ENCODE measurements at places on chromosomes 2 and 18. TPM values are rescaled to one million over a fixed set of nuclear protein-coding genes. Genes with fewer than 3 reads are reported as not detected.

- peak; percentile 6 for DNase-seq
These were observed 79.5 kb downstream of the INPP4A start for GRCh38 chr2:98524168-98524567.

DNA sequence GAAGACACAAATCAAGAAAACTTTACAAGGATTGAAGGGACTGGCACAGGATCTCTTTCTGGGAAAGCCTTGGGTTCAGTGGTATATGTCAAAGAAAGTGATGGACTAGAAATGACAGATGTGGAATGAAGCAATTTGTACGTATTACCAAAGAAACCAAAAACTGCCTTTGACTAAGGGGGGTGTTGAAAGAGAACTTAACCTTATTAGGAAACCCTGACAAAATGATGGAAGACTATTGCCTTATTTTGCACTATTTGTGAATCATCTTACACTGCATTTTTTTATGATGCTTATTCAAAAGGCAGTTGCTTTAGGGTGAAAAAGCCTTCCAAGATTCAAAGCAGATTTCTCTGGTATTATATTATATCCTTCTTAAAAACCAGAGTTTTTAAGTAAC, 4.0 kb downstream of the TSGA10 start:
- DNase-seq, result no peak

- DNase-seq, result no peak
These were observed 152.1 kb upstream of the ITGA6 start for GRCh38 chr2:172275239-172275638.

DNA sequence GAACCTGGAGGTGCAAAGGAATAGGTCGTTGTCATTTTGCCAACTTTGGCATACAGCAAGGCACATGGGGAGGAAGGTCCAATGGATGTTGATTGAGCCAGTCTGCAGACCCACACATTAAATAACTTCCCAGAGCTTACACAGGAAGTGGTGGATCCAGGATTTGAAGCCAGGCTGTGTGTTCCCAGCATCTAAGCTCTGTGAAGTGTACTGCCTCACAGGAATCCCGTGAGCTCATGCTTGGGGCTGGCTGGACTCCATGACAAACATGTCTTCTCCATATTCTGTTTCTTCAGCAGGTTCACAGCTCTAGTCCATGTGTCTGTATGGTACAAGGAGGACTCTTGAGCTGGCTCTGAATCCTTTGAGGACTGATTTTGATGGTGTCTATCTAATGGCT, 63.9 kb downstream of the KLHL29 start:
- no peak for DNase-seq

GRCh38 chr2:150677551-150677950, 190.1 kb upstream of the RND3 start:
- DNase-seq, result no peak

Gene SPEG
- total RNA-seq, result 30.7 TPM

GRCh38 chr2:43226955-43227829, 786 bp upstream of the ZFP36L2 start:
- DNase-seq, result peak; percentile 82

- DNase-seq, result no peak
These were observed 97.9 kb upstream of the RND3 start for GRCh38 chr2:150585221-150585971.

Gene IAH1
- 46.8 TPM for total RNA-seq

DNA sequence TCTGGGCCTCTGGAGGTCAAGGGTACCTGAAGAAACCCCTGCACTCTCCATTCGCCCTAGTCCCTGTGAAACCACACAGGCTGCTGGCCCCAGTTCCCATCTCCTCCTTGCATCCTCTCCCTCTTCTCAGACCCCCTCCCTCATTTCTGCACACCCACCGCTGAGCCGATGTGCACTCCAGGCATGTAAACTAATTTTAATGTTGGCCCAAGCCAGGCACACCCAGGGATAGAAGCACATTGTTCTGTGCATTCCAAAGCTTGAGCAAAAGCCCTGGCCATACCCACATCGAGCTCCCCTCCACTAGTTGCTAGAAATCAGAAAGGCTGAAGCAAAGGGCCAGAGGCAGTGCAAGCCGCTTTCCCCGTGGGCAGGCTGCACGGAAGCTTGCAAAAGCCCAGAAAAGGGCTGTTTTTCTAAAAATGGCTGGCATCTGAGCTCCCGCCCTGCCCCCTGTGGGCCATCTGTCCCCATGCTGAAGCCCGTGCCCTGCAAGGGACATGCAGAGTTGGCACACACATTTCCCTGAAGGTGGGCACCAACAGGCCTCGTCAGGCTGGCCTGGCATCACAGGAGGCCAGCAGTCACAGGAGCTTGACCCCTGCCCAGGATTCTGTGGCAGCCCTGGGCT, 181.6 kb downstream of the SMAD7 start:
- DNase-seq, result no peak

DNA sequence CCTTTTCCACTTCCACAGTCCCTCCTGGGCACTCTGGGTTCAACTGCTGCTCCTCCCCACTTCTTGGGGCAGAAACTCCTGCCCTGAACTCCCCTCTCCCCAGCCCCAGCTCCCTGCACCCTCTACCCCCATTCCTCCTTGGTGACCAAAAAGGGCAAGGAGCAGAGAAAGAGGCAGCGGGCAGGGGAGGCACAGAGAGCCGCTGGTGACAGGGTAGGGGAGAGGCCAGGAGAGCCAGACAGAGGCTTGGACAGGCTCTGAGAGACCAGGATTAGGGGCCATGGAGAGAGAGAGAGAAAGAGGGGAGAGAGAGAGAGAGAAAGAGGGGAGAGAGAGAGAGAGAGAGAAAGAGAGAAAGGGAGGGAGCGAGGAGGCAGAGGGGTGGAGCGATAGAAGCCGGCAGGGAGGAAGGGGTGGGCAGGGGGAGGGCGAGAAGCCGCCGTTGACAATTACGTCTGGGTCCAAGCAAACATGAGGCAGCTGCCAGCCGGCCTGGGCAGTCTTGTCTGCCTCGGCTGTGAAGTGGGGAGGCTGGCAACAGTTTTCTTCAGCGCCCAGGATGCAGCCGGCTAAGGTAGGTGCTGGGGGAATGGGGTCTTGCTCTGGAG, at the start of gene KCNIP3:
Gene KCNIP3 (plus strand): TSS at position 468 of the 608 bp plus-strand sequence. CDS start 92 bp downstream, at position 560.
- peak; percentile 51 for DNase-seq

Gene TRAK2
- 10.1 TPM for total RNA-seq

Gene CIB4
- total RNA-seq, result not detected

Gene LOXHD1
- not detected for total RNA-seq

Gene SGO2
- total RNA-seq, result 25.6 TPM

DNA sequence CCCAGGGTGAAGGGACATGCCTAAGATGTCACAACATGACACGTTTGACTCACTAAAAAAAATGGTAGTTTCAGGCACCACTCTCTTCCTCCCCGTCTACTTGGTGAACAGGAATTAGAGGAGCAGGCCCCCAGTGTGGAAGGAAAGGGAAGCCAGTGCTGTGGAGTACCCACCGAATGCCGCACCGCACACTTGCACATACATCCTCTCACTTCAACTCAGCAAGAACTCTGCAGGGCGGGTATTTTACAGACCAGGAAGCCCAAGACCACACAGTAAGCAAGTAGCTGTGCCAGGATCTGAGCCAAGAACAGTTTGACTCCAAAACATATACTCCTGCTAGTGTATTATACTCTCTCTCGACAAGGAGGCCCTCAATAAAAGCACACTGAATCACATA, 69.8 kb downstream of the BCL2 start:
- no peak for DNase-seq

Gene CRYBA2
- total RNA-seq, result 6.4 TPM

- DNase-seq, result no peak
These were observed 21.1 kb downstream of the TMEM182 start for GRCh38 chr2:102782933-102783332.

DNA sequence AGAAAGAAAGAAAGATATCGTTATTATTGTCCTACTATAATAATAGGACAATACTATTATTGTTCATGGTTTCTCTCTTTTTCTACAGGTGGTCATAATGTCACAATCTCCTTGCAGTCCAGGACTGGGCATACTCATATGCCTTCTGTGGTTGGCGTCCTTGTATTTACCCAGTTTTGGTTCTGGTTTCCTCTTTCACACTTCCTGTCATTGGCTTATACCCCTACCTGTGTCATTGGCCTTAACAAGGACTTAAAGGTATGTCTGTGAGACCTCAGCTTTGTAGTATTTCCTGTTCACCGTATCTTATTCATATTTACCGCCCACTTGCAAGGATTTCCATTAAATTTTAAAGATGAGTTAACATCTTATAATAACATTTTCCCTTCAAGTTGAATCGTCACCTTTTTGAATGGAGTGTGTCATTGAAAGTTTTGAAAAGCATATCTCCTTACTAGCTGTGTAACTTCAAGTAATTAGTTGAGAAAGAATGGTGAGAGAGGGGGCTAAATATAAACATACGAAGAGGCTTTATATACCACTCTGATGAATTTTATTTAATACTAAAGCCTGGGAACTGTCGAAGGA, 36.5 kb upstream of the HTR2B start:
- DNase-seq, result peak; percentile 45

DNA sequence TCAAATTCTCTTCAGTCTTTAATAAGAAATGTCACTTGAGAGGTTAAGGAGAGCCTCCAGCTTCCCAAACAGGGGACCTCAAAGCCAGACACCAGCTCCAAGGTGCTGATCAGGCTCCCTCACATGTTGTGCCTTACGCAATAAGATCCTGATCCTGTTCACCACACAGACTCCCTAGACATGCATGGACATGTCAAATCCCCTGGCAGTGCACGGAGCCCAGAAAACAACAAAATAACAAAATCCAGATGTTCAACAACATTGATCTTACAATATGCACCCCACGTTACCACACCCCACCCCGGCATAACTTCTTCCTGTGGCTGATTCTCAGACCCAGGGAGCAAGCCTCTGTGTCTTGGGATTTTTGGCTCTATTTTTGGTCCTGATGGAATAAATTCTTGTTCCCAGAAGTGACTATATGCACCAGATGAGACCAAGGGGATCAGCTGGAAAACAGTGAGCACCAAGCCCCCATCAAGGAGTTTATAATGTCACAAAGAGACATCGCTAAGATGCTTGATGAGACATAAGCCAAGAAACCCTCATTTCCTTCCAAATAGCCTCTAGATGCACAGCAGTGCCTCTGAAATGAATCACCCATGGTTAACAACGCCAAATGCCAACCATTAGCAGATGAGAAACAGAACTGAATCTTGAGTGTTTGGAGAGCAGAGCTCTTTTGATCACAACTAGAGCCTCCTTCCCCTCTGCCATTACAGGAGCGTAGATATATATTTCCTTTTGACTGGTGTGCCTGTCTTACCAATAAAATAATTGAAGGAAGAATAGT, 198.2 kb downstream of the PRKCE start:
- peak; percentile 46 for DNase-seq

DNA sequence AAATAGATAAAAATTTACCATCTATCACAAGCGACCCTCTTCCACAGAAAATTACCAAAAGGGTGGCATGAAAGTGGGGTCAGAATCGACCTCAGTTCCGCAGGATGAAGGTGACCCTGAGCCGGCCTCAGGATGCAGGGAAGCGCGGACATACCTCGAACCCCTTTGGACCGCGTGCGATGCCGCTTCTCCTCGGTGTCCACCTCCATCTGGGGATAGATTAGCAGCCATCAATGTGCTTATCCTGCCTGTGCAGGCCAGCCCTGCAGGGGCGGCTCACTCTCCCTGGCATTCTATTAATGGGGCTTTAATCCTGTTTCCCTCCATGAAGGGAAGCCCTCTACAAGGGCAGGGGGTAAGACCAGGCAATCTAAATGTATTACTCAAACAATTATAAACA, 235.3 kb upstream of the PXDN start:
- no peak for DNase-seq

Gene COL3A1
- 0.36 TPM for total RNA-seq

Gene DAPL1
- not detected for total RNA-seq

Gene UXS1
- 45.8 TPM for total RNA-seq

GRCh38 chr18:51195451-51196117, 1.9 kb downstream of the MEX3C start:
- peak; percentile 27 for DNase-seq

GRCh38 chr18:24019641-24020331, 5.2 kb downstream of the TTC39C start:
- no peak for DNase-seq

Gene RNF138
- 4.9 TPM for total RNA-seq

DNA sequence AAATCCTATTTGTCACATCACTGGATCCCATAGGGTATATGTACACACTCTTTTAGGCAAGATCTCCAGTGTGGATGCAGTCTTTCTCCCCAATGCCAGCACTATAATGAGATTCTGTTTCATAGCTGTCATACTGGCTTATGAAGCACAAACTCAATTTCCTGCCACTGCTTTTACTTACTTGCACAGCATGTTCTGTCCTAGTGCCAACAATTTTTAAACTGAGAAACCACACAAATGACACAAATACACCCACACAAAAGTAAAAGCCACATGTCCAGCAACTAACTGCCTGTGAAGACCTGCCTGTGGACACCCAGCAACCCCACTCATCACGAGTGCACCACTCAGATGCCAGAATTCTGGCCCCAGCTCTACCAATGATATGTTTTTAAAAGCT, 29.6 kb upstream of the RNU4ATAC start:
- DNase-seq, result peak; percentile 40

- peak; percentile 67 for DNase-seq
These were observed 244.5 kb upstream of the ID2 start for GRCh38 chr2:8437228-8437948.

Gene C2orf66
- 0.51 TPM for total RNA-seq

Gene SPC25
- total RNA-seq, result 11.1 TPM

DNA sequence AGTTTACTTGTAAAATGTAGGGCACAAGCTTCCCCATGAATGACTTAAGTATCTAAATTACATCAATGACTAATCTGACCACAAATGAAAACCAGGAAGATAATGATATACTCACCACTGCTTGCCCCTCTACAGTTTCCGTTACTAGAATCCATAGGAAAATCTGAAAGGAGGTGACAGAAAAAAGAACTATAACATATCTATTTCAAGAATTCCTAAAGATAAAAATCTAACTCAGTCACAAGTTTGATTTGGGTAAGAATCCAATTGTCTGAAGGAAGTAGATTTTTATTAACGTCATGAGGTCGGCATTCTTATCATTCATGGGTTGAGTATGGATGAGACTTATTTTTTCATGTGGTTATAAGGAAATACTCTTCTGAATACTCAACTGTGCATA, 7.8 kb downstream of the FRZB start:
- DNase-seq, result peak; percentile 11

- DNase-seq, result no peak
These were observed 902.4 kb upstream of the PIK3C3 start for GRCh38 chr18:41052625-41053024.

GRCh38 chr2:161386228-161386824, 29.8 kb upstream of the TBR1 start:
- DNase-seq, result no peak

Gene TNS1
- 1.5 TPM for total RNA-seq

DNA sequence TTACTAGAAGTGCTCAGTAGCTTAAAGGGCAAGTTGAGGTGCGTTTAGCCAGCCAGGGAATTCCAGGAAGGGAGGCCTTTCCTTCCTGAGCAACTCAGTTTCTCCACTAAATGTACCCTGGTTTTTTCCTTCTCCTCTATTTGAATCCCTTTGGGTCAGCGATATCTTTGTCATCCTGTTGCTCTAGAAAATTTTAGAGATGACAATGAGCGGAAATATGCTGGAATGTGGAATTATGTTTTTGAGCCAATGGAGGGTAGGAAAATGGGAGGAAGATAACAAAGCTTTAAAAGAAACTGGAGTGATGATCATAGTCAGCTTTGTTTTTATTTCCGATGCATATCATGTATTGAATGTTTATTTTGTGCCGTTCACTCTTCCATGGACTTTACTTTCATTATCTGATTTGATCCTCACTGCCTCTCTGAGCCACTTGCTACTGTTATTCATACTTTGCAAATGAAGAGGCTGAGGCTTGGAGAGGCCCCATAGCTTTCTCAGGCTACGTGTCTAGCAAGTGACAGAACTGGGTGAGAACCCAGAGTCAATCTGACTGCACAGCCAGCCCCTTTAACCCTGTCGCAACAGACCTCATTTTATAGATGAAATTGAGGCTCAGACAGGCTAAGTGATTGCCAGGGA, 67.3 kb downstream of the NTSR2 start:
- DNase-seq, result no peak
